ENCODE measurements at places on chromosomes 2 and 18.

- DNase-seq = no peak
These were observed 30.9 kb upstream of the MTA3 start for GRCh38 chr2:42537493-42537892.

DNA sequence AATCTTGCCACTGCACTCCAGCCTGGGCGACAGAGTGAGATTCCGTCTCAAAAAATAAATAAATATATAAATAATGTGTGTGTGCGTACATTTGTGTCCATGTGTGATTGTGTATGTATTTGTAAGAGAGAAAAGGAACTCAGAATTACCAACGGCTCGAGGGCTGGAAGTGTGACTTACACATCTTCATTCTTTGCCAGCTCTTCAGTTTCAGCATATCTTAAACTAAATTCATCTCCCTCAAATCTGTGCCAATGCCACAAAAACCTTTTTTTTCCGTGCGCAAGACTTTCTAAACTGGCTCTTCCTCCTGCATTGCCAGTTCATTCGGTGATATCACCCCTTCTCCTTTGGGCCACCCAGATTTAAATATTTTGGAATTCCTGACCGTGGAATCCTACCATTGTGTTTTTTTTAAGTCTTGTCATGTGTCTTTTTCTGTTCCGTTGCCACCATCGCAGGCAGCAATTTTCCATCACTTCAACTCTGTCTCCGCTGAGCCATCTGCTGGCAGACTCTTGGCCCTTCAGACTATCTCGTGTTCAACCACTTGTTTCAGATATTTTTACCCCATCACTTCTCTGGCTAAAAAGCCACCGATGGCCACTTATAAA, 77.0 kb upstream of the ZNF532 start:
- no peak for DNase-seq

GRCh38 chr2:174450021-174450816, 36.6 kb downstream of the GPR155 start:
- DNase-seq = no peak

DNA sequence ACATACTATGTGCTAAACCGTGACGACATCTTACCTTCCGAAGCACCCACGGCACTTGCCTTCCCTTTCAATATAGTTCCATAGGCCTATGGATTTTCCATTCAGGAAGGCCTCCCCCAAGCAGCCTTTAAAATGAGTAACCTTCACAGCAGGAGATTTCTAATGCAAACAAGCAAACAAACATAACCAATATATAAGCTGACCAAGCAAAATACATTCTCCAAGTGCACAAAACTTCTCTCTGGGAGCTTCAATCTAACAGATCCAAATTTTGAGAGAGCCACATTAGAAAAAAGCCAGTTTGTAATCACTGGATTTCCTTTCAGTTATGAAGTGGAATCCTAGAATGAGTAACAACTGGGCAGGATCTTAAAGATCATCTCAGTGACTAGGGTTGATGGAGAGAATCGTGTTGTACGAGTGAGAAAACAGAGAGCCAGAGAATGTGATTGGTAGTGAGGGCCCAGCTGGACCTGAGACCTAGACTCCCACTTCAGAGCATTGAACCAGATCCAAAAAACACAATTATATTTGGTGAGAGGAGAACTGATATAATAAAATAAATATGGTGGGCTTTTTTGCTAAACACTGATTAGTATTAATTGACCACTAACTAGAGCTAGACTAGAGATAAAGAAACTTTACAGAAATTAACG, 145.6 kb downstream of the LAMA1 start:
- DNase-seq = no peak

GRCh38 chr18:48996901-48997463, 46.2 kb upstream of the SMAD7 start:
- DNase-seq = peak; percentile 72

GRCh38 chr2:27145682-27146081, 3.1 kb upstream of the TCF23 start:
- no peak for DNase-seq

DNA sequence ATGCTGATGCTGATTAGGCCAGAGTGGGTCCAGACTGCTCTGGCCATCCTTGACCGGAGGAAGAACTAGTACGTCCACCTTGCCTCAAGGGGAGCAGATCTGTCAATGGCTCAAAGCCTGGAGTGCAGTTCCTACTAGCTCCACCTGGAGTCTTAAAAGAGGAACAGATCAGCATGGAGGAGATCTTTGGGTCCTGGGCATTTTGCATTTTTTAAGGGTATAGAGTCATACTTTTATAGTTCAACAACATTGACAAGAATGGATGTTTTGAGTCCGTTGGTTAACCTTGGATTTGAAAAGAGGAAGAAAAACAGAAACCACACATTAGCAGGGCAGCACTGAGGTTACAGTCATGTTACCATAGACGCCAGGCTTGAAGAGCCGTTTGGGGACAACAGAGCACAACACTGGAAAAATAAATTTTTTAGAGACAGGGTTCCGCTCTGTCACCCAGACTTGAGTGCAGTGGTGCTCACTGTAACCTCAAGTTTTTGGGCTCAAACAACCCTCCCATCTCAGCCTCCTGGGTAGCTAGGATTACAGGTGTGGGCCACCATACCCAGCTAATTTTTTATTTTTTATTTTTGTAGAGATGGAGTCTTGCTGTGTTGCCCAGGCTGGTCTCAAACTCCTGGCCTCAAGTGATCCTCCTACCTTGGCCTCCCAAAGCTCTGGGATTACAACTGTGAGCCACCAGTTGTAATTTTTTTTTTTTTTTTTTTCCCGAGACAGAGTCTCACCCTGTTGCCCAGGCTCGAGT, 78.5 kb downstream of the PRKCE start:
- no peak for DNase-seq

DNA sequence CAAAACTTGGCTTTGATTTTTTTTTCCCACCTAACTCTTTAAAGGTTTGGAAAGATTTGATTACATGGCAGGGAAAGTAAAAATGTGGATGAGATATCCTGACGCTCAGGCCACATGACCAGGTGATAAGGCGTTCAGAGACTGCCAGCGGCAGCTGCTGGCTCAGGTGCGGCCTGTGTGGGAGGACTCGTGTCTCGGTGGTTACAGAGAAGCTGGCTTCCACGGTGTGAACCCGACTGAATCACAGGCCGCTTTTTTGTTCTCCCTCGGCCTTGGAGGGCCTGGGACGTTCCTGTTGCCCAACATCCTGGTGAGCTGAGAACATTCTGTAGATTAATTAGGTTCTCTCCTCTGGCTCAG, 124.2 kb upstream of the ZNF516 start:
- DNase-seq = no peak

GRCh38 chr2:20205915-20206524, 18.9 kb downstream of the SDC1 start:
- DNase-seq = no peak

DNA sequence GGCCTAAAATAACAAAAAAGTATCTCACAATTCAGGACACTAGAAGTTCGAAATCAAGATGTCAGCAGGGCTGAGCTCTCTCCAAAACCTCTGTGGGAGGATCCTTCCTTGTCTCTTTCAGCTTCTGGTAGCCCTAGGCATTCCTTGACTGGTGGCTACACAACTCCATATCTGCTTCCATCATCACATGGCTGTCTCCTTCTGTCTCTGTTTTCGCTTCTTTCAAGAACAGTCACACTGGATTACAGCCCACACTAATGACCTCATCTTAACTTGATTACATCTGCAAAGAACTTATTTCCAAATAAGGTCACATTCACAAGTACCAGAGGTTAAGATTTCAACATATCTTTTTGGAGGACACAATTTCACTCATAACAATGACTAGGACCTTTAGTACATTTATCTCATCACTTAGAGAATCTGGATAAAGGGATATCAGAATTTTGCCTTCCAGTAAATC, 275.2 kb downstream of the IRS1 start:
- DNase-seq = peak; percentile 85

GRCh38 chr2:43217228-43218154, 8.9 kb downstream of the ZFP36L2 start:
- DNase-seq = no peak

GRCh38 chr18:26708806-26709716, 156.4 kb downstream of the AQP4 start:
- no peak for DNase-seq

GRCh38 chr2:111133603-111134002, 12.9 kb downstream of the BCL2L11 start:
- no peak for DNase-seq

- no peak for DNase-seq
These were observed 19.9 kb upstream of the TMEM18 start for GRCh38 chr2:696999-697627.

DNA sequence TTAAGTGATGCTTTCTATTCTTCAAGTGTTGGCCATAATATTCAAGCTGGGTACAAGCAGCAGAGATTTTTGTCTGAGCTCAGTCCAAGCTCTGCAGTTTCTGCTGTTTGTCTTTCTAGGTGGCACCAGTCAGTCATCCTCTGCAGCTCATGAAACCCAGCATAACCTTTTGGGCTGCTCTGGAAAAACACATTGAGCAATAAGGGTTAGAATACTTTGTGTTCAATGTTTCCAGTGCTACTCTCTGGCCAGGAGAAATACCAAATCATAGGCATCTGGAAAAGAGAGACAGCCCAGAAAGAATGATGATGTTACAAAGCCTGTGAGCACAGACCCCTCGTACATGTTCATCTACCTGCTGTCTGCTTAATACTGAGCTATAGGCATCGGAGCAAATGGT, 19.5 kb upstream of the WIPF1 start:
- no peak for DNase-seq

- no peak for DNase-seq
These were observed 816.2 kb downstream of the MBD2 start for GRCh38 chr18:53408271-53408670.

GRCh38 chr2:29343830-29344229, 228.6 kb downstream of the CLIP4 start:
- no peak for DNase-seq

GRCh38 chr2:196101325-196101991, 32.8 kb upstream of the DNAH7 start:
- DNase-seq = no peak

GRCh38 chr2:215572341-215572848, 136.5 kb upstream of the FN1 start:
- DNase-seq = no peak

DNA sequence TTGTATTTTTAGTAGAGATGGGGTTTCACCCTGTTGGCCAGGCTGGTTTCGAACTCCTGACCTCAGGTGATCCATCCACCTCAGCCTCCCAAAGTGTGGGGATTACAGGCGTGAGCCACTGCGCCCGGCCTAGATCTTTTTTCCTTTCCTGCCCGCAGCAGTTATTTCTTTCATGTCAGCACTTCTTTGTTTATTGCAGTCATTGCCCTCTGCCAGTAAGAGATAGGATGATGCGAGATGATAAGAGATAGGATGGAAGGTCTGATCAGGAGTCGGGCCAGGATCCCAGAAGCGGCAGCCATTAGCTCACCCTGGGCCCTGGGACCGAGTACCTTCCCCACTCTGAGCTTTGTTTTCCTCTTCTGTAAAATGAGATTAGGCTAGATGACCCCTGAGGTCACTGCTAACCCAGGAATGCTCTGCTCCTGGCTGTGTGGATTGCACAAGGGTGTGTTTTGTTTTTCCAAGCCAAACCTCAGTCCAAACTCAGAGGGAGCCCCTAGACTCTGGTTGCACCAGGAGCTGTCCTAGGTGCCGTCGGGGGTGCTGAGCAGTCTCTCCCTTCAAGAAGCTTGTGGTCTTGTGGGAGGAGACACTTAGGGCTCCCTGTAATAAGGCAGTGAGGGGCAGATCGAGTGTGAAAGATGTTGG, 63.3 kb downstream of the LPIN1 start:
- no peak for DNase-seq

DNA sequence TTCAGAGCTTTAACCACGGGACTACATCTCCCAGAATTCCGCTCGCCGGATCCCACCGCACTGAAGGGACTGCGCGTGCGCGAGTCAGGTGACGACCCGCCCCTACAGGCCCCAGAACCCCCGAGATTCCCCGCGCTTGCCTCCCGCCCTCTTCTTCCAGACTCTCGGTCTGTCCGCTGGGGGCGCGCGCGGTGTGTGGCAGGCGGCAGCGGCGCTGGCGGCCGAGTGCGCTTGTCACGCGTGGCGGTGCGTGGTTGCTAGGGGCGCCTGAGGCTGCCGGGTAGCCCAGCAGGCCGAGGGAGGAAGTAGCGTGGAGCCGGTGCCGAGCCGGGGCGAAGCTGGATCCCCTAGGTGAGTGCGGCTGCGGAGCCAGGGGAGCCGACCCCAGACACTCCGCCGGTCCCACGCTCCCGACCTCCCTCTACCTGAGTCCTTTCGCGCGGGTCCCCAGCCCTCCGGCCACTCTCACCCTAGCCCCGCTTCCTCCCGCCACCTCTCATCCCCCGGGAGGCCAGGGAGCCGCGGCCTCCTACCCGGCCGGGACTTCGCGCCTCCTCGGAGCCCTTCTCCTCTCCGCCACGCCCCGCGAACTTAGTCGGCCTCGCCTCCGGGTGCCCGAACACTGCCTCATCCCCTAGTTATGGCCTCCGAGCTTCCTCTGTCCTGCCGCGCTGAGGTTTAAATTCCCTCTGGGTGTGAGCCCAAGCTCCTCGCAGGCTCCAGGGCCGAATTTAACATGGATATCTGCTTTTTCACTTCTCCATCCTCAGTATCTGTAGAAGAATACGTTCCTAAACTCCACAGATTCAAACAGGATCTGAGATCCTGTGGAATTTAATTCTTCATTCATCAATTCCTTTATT, at the start of gene TTLL4:
TSS of gene TTLL4 (plus strand) at position 149 of the 863 bp plus-strand sequence. CDS start 26,842 bp downstream, outside the sequence.
- peak; percentile 82 for DNase-seq

DNA sequence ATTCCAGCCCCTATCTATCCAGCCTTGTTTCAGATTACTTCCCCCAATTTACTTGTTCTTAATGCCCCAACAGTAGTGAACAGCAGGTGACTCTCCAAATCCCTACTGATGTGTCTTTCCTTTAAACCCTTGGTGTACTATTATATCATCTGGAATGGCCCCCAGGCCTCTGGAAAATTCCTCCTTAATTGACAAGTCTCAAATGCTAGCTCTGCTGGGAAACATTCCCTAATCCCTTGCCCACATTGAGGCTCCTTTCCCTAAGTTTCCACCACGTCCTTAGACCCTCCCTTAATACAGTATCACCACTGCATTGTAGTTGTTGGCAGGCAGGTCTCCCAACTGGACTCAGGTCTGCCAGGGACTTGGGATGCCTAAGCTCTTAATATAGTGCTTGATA, 41.0 kb downstream of the MYO3B start:
- no peak for DNase-seq

- DNase-seq = no peak
These were observed 28.5 kb downstream of the SLC20A1 start for GRCh38 chr2:112674229-112674628.

GRCh38 chr2:162301151-162301804, 17.2 kb downstream of the IFIH1 start:
- DNase-seq = no peak

DNA sequence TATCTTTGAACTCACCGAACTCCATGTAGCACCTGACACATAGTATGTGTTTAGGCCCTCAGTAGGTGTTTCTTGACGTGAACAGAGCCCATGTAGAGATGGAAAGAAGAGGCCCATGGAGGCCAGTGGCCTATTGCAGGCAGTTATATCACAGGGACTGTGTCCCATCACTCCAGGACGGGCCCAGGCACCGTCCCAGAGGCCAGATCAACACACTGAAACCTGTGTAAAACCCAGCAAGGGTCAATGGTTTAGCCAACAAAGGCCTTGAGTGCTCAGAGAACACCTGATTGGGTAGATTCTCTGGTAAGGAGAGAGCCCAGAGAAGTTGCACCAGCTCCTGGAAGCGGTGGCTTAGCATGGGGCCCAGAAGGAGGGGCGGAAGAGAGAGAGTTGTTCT, 82.8 kb downstream of the INHBB start:
- no peak for DNase-seq

Measured in non-pigmented ciliary epithelial cell (primary cell).